ENCODE measurements at places on chromosomes 5 and 9.

- no peak for DNase-seq
Observed at GRCh38 chr5:180645274-180646204, 3.9 kb downstream of the FLT4 start.

DNA sequence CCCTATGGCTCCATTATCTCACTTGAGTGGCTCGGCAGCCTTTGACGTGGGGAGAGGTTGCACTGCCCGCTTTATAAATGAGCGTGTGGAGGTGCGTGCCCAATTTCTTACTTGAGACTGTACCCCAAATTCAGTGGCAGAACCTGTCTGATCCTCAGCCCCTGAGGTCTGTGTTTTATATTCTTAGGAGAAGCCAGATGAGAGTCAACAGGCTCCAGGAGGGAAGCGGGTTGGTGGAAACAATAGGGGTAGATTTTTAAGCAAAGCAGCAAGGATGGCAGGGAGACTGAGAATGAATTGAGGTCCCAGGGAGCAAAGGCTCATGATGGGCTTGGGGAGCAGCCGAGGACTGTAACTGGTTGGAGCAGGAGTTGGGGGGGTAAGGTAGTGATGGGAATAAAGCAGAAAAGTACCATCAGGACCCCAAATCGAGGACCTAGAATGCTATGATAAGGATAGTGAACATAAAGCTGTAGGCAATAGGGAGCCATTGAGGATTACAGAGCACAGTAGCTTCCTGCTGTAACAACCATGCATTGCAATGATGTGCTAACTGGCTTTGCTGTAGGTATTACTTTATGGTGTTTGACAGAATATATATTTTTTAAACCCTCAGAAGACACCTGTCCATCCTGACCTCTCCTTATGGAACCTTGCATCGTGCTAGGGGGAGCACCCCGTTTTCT is 43.1 kb upstream of the DAB2IP start:
- DNase-seq = no peak

DNA sequence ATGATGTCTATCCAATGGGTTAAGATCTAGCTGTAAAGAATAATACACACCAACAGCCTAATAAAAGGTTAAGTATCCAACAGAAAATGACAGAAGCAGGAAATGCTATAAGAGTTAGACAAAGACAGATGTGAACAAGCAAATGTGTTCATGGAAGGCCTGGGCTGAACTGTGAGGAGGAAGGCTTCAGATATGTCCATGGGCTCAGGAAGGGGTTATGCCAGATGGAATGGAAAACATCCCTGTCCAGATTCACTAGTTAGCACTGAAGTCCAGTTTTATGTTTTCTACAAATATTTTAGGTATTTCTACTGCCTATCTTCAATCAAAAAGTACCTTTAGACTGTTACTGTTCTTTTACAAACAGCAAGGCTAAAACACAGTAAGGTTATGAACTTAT is 27.1 kb downstream of the ERAP1 start:
- no peak for DNase-seq

GRCh38 chr5:54728588-54728915 is 211.0 kb downstream of the SNX18 start:
- DNase-seq = no peak

DNA sequence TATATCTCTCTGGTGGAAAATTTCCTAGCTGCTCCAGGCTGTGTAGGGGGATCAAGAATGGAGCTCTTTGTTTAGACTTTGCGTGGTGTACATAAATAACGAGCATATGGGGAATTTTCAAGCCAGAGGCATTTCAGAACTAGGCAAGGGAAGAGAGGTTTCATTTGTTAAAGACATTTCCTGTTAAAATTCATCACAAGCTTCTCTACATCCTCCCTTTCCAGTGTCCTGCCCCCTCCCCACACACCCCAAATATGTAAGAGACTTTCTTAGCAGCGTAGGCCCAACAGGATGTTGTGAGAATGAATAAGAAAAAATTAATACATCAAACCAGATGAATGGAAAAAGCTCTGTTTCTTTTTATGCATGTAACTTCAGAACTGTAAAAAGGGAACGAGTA is 150.3 kb downstream of the GPBP1 start:
- DNase-seq = no peak

GRCh38 chr5:109705596-109705995 is 15.9 kb downstream of the MAN2A1 start:
- DNase-seq = no peak

DNA sequence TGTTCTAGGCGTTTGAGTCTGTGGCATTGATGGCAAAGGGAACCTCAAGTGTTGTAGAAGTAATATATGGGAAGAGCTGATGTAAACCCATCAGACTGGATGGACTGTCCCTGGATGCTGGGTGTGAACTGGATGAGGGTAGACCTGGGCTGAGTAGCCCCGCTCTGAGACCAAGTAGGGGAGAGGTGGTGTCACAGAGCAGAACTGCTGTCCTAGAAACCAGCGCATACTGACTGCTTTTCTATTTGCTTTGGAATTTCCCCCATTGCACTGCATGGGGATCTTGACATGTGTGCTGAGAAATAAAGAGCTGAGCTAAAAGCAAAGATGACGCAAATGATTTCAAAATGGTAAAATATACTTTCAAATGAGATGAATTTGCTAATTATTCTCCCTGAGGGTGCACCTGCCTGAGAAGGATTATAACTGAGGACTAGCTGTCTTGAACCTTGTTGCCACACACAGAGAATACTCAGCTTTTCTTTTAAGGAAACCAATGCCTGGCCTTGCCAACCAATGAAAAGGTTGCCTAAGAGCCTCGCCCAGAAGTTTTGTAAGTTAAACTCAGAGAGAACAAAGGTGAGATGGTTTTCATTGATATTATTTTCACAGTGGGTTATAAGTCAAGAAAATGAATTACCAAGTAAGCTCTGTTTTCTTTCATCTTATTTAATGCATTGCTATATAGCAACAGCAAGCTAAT is 44.8 kb downstream of the NIM1K start:
- DNase-seq = no peak
